ENCODE measurements at places on chromosomes 1 and 21.

DNA sequence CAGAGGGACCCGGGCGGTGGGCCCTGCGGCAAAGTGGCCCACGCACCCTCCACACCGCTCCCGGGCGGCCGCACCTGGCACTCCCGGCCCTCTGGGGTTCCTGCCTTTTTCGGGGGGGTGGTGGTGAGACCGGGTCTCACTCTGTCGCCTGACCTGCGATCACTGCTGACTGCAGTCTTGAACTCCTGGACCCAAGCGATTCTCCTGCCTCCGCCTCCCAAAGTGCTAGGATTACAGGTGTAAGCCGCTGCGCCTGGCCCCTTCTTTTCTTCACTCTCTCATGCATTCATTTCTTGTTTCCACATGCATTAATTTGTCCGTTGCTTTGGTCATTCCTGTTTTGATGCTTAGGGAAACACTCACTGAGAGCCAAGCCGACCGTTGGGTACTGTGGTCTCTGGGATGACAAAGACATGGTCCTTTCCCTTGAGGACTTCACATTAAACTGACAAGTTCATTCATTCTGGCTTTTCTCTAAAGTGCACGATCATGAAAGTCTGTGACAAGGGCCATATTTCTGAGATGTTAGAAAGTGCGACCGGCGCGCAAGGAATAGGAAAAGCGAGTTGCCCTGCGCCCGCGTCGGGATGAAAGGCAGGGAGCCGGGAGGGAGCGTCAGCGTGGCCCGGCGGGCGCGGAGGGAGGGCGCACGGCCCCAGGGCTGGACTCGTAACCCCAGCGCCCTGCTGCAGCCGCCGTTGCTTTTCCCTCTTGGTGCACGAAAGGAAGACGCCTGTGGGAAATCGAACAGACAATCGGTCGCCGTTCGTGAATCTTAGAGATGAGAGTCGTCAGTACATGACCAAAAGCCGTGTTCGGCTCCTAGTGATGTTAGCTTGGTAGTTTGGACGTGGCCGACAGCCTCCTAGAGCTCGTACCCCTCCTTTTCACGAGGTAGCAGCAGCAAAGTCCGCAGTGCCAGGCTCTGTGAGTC is 1.0 kb upstream of the MCOLN2 start:
- peak; percentile 3 for DNase-seq

- no peak for DNase-seq
These were observed 27.9 kb downstream of the CASZ1 start for GRCh38 chr1:10768552-10768951.

DNA sequence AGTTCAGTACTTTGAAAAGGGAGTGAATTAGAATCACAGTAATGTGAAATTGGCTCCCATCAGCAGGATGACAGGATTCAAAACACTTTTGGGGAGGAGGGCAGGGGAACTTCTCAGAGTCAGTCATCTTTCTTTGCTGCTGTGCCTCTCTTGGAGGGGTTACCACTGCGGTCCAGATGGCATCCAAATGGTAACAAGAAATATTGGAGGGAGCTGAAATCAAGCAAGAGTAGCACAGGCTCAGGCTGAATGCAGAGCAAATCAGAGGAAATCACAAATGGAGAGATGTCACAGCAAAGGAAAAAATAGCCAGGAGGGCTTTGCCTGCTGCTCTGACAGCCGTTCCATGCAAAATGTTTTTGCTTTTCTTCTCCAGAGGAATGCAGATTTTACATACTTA is 75.0 kb upstream of the C8B start:
- DNase-seq: no peak

DNA sequence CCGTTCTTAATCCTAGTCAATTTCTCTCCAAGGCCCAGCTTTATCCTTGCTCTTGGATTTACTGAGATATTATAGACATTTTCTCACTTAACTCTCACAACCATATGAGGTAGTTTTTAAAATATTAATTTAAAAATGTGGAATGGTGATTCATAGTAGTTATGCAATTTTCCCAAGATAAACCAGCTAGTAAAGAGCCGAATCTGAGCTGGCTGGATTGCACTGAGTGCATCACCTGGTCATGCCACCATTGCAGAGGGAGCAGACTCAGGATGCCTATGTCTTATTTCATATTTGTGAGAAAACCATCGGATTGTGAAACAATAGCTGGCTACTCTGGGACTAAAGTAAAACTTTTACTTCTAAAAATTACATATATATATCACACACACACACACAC is 494.0 kb downstream of the KCNT2 start:
- DNase-seq: no peak

GRCh38 chr1:47865881-47866535 is 131.2 kb downstream of the TRABD2B start:
- DNase-seq: no peak

DNA sequence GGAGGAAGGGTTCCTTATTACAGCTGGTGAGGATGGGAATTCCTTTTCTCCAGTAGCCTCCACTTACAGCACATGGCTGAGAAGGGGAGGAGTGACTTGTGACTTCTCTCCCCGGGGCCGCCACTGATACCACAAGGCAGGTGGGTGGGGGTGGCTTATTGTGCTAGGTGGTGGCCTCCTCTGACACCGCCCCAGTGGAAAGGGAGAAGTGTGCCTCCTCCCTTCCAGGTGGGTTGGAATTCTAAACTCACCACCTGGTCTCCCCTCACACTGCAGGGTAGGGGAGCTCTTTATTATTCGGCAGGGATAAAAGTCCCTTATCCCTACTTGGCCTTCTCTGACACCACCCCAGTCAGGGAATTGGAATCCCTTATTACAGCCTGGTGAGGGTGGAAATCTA is 89.5 kb downstream of the CCDC30 start:
- no peak for DNase-seq

DNA sequence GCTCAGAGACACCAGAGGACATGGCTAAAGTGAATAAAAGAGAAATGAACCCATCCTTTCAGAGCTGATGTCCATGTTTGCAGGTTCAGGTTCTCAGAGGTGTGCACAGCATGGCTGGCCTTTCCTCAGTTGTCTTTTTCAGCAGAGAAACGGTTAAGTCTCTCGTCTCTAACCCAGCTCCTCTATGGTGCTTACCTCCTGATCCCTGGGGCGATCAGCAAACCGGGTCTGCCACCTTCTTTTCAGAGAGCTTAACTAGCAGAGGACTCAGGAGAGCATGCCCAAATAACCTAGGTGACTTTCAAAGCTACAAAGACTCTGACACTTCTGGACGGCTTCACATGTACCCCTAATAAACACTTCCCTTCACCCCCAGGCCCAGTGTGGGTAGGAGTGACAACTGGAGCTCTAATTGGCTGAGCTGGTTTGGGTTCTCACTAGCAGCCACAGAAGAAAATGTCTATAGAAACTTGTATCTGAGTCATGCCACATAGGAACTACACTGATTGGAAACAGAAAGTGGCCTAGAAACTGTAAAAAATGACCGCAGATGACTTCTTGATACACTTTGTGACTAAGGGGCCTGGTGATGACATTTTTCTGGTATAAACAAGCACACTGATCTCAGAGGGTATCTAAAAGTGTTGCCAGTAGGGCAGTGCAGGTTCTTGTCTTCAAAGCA is at the start of gene AIM2:
AIM2 (minus strand) TSS at position 329 of the 682 bp plus-strand sequence. CDS start 3,267 bp downstream, outside the sequence.
- peak; percentile 52 for DNase-seq

- DNase-seq: no peak
These were observed 9.9 kb upstream of the ANKRD13C start for GRCh38 chr1:70364439-70364838.

- no peak for DNase-seq
These were observed 26.5 kb upstream of the PLXNA2 start for GRCh38 chr1:208270651-208271141.

- no peak for DNase-seq
These were observed 139.9 kb upstream of the ATP1B1 start for GRCh38 chr1:168966636-168967035.

GRCh38 chr1:40039245-40039756 is 1.2 kb upstream of the CAP1 start:
- peak; percentile 44 for DNase-seq

DNA sequence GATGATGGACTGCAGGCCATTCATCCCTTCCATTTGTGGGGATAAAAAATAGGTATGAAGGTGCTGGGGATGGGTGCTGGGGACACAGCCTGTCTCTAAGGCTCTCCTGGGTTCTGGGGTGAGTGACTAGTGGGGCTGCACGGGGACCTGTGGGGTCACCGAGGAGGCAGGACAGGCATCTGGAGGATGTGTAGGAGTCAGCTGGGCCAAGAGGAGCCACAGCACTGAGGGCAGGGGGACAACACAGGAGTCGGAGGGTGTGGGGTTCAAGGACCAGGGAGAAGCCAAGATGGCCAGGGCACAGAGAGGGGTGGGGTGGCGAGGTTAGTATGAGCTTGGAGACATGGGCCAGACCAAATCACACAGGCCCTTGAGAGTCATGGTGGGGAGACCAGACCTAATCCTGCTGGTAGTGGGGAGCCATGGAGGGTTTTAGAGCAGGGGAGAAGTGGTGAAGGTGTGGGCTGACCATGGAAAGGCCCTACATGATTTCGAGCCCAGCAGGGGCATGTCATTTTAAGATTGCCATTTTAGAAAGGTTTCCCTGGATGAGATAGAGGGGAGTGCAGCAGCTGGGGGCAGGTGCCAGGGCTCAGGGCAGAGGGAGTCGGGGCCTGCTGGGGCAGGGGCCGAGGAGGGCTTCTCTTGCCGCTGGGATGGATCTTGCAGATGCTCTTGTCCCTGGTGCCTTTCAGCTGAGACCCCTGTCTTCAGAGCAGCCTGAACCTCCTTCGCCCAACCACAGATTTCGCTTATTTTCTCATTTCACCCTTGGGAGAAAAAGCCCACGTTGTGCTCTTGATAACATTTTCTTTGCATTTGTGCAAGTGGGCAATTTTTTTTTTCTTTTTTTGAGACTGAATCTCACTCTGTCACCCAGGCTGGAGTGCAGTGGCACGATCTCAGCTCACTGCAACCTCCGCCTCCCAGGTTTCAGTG is 22.7 kb downstream of the SERINC2 start:
- no peak for DNase-seq

GRCh38 chr1:25549273-25550154 is 6.1 kb downstream of the LDLRAP1 start:
- no peak for DNase-seq

DNA sequence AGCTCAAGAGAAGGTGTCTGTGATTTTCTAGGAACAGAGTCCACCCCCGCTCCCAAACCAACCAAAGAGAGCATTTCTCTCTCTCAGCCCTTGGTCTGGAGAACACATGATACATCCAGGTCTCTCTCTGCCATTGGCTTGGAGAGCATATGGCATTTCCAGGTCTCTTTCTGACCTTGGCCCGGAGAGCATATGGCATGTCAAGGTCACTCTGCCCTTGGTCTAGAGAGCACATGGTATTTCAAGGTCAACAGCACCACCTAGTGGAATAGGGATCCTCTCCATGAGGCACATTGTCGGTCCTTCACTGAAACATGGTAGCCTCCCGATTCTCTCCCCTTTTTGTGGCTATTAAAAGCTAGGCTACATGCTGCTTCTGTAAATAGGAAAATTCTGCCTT is 437.7 kb upstream of the OLFM3 start:
- DNase-seq: no peak

DNA sequence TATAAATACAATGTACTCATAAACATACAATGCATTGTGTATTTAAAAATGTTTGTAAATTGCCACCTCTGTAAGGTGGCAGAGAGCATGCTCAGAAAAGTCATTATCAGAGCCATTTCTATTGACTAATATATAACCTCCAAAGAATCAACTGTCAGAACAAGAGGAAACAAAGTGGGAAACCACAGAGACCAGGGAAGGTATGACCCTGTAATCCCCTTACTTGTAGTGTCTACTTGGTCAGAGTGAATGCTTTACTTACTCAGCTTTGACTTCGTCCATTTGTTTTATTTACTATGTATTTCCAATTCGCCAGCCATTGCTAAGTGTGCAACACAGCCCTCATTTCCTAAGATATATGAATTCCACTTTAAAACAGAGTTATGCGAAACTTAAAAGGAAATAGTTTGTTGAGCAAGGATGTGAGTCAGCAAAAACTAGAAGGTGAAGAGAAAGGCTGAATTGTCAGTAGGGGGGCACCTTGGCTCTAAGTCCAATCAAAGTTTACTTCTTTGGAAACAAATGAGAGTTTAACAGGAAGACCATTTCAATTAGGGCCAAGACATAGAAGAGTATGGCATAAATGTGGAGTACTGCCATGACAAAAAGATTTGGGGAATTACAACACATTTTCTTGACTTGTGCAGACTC is 671.7 kb upstream of the PTBP2 start:
- DNase-seq: no peak

GRCh38 chr1:245984390-245985155 is 522.5 kb downstream of the SMYD3 start:
- no peak for DNase-seq

GRCh38 chr1:14661222-14661621 is 62.7 kb downstream of the KAZN start:
- peak; percentile 35 for DNase-seq

DNA sequence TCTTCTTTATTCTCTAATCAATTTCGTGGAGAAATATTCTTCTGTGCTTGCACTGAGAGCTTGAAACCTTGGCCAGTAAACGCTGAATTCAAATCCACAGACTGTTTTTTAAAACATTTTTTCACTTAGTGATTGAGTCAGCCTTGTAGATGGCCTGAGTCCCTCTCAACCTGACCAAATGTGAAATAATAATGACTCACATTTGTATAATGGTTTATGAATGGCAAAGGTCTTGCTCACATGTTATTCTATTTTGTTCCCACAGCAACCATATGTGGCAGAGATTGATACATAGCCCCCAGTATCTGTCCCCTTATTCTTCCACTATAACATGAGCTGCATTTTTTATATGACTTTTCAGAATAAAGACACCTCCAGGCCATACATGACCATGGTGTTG is 47.8 kb upstream of the CCDC190 start:
- peak; percentile 84 for DNase-seq

DNA sequence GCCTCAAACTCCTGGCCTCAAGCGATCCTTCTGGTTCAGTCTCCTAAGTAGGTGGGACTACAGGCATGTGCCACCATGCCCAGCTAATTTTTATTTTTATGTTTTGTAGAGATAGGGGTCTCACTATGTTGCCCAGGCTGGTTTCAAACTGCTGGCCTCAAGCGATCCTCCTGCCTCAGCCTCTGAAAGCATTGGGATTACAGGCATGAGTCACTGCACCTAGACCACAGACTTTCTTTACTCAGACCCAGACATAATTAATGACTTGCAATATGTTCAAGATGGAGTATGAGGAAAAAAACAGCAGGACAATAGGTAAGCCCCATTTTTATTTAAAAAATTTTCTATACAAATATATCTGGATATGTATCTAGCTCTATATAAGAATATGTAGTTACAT is 13.2 kb downstream of the KANK4 start:
- DNase-seq: no peak

- DNase-seq: no peak
These were observed 886.9 kb downstream of the AMY1C start for GRCh38 chr1:104636581-104636980.

DNA sequence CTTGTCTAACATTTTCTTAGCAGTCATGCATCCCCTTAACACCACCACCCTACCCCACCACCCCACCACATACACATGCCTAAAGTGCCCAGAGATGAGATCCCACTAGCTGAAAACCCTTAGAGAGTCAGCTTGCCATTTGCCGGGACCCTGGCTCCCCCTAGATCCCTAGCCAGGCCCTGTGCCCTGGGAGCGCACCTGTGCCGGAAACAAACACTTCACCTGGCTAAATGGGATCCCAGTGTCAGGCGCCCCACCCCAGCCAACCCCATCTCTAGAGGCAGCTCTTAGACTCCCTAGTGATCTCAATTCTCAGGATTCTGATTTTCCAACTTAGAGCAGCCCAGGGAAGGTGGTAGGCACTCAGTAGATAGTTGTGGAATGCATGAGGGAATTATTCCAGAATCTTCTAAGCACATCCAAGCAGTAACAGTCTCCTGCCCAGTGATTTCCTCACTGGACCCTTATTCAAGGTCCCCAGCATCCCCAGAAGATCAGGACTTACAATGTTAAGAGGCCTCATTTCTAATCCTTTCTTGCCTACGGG is 105.2 kb downstream of the LAMC2 start:
- DNase-seq: peak; percentile 38

GRCh38 chr1:118920124-118920717 is 67.9 kb downstream of the TBX15 start:
- DNase-seq: peak; percentile 46
